ENCODE measurements at places on chromosomes 5 and 9.

DNA sequence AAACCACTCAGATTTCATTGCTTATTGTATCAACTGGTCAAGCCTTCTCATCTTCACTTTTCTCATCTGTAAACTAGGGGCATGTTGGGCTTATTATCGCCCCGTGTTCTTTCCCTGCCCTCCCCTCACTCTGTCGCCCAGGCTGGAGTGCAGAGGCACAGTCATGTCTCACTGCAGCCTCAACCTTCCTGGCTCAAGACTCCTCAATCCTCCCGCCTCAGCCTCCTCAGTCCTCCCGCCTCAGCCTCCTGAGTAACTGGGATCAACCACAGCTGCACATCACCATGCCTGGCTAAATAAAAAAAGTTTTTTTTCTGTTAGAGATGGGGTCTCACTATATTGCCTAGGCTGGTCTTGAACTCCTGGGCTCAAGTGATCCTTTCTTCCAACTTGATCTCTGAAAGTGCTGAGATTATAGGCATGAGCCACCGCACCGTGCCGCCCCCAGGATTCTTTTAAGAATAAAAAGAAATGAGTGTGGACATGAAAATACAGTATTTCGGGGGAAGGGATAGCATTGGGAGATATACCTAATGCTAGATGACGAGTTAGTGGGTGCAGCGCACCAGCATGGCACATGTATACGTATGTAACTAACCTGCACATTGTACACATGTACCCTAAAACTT is 2.0 kb downstream of the MAML1 start:
- no peak for DNase-seq

- DNase-seq, result no peak
Observed at GRCh38 chr5:10685115-10685521, 75.9 kb downstream of the DAP start.

DNA sequence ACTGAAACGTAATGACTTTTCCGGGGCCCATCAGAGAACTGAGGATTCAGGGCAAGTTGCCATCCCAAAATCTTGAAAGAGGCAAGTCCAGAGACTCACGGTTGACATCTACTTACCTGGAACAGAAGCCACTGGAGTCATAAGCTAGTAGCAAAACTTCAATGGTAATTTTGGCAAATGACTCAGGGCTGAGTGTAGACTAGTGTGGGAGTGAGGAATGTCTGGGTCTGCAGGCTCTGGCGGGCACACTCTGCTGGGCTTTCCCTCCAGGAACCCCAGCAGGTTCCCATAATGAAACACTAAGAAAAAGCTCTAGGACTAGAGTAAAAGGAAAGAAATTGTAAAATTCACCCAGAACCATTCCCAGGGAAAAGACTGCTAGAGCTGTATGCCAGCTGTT is 122.9 kb upstream of the NFIL3 start:
- no peak for DNase-seq

DNA sequence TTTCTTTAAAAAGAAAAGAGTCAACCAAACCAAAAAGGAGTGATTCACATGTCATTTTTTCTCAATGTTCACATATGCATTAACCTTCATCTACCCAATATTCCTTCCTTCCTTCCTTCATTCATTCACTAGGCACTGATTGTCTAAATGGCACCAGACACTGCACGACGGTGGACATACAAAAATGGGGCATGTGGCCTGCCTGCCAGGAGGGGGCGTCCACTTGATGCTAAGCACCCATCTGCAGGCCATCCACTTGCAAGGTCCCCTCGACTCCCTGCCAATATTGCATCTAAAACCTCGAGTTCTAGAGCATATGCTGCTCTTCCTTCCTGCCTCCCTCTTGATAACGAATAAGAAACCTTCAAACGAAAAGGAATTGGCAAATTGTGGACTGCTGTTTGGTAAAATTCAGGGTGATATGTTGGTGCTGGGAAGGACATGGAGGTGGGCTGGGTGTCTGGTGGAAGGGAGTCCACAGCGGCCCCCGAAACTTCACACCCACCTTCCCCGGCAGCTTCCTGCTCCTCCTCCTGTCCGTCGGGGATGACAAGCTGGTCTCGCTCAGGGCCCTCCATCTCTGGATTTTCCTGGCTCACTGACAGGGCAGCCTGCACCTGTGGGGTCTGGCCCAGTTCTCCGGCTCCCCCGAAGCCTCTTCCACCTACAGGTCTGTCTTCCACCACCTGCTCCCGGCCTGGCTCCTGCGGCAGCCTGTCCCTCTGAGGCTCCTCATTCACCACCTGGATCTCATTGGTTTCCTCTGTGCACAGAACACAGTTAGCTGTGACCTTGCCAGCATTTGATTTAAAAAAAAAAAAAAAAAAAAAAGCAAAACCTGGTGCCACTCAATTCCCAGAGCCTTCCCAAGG is 64.3 kb downstream of the GOLM1 start:
- DNase-seq, result peak; percentile 47

- DNase-seq, result no peak
Observed at GRCh38 chr5:180394031-180394636, 41.0 kb upstream of the GFPT2 start.

DNA sequence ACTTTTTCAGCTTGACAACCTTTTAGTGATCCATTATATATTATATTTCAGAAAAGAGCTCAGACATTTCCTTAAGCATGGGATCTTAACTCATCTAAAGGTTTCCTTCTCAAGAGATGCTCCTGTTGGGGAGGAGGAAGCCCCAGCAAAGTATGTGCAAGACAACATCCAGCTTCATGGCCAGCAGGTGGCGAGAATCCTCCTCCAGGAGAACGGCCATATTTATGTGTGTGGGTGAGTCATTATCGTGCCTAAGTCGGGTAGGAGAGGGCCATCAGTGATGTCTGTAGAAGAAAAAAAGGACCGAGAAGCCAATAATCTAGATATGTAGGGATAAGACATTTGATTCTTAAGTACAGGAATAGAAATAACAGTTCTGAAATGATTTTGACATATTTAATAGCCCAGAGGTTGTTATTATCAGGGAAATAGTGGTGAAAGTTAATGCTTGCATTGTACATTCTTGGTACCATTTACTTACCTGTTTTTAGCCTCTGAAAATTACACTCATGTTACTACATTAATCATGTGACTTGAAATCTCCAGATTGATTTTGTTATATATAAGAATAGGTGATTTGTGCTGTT is 28.2 kb downstream of the MTRR start:
- DNase-seq, result peak; percentile 60

DNA sequence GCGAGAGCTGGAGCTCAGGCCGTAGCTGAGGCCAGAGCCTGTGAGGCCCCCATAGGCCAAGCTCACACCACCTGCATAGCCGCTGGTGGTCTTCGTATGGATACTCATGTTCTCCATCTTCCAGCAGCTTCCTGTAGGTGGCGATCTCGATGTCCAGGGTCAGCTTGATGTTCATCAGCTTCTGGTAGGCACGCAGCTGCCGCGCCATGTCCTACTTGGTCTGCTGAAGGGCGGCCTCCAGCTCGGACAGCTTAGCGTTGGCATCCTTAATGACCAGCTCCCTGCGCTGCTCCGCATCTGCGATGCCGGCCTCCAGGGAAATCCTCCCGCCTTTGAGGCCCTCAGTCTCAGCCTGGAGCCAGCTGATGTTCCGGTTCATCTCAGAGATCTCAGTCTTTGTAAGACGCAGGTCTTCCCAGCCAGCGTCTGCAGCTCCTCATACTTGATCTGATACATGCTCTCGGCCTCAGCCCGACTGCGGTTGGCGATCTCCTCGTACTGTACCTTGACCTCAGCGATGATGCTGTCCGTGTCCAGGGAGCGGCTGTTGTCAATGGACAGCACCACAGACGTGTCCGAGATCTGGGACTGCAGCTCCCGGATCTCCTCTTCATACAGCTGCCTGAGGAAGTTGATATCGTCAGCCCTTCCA is 172.1 kb downstream of the PPP2R2B start:
- DNase-seq, result no peak

GRCh38 chr9:16869131-16869881 is 1.2 kb downstream of the BNC2 start:
- no peak for DNase-seq

DNA sequence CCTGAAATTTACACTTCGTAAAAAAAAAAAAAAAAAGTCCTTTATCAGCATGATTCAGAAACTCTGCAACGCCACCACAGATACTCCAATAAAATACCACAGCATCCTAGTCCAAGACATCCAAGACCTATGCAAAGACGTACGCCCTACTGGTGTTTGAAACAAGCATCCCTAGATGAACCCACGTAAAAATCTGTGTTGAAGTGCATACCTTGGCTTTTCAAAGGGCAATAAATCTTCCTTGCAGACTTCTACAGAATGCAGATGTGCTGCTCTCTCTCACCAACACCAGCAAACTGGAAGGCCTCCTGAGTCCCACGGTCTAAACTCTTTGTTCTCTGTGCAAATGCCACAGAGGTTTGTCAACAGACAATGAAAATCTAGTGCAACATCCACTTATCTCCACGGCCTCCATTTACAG is 38.8 kb downstream of the MYO10 start:
- DNase-seq, result no peak

DNA sequence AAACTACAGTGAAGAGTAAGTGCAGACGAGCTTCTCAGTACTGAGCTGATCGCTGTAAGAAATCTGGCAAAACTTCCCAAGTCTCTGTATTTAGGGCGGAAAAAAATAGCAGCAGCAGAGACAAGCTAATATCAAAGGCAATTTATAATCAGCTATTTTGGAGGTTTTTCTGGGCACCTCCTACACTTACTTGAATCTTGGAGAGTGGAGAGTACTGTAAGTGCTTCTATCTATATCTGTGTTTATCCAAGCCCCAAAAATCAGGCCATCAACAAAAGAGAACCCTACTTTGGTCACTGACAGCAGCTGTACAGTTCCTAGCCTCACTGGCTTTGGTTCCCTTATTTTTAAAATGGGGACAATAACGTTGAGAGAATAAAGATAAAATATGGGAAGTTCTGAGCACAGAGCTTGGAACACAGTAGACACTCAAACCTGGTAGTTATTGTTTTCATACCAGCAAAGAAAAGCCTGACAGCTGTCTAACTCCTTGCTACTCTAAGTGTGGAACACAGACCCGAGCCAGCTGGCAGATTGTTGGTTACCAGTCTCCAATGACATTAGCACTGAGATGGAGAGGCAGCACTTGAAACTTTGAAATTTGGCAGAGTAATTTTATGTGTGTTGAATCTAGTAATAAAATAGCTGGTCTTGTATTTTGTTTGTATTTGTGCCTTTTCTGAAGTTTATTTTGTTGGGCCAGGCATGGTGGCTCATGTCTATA is 96.0 kb upstream of the SLC28A3 start:
- DNase-seq, result no peak

DNA sequence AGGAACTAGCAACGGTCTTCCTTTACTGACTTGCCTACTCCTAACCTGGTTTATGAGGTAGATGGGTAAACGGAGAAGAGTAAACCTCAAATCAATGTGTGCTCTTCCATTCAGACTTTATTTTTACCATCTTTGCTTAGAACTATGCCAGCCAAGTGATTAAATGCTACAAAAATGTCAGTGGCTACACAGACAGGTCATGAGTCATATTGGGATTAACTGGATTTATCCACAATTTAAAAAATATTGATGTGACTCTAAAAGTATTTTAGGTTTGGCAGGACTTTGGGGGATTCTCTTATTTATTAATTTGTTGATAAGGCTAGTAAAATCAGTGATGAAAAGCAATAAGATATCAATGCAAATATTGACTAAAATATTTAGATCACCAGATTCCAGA is 275.0 kb downstream of the PLK2 start:
- DNase-seq, result no peak

GRCh38 chr9:86072394-86072877 is 26.9 kb downstream of the GOLM1 start:
- no peak for DNase-seq

GRCh38 chr9:107178293-107178692 is 104.8 kb upstream of the RAD23B start:
- DNase-seq, result no peak

DNA sequence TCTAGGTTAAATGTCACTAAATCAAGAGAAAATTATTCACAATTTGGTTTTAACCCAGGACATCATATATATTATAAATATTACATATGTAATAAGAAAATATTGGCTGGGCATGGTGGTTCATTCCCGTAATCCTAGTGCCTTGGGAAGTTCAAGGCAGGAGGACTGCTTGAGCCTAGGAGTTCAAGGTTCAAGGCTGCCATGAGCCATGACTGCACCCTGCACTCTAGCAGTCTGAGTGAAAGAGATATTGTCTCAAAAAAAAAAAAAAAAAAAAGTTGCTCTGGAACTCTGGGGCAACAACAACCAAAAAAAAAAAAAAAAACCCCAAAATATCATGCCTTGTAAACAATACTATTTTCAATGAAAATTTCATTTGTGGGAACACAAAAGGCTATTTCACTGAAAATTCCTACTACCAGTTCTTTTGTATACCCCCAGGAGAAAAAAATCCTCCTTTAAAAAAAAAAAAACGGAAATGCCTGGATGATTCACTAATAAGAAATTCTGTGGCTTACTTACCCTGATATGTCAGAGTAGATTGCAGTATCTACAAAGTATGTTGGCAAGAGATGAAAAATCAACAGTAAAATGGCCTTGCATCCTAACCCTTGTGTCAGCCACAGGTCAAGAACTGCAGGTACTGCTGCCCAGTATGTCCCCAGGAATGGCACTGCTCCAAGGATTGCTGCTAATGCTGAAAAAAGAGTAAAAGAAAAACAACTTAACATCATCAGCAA is 22.6 kb upstream of the CTNNAL1 start:
- no peak for DNase-seq

DNA sequence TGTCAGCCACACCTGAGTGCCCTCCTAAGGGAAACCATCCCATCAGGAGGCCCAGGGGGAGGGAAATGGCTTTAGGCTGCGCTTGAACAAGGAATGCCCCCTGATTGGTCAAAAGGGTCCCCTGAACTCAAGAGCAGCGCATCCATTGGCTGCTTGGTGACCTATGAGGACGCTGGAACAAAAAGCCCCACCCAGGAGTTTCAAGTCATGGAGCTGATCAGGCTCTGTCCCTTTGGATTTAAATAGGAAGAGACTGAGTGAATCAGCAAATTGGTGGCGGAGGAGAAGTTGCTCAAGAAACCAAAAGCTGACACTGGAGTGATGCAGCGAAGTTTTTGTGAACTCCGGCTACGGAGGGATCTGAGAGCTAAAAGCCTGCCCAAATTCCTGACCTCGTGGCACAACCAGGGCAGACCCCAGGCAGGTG is 66.7 kb downstream of the SMIM23 start:
- DNase-seq, result no peak
